Esophagus muscularis mucosa (tissue), 4 donors: ENCODE measurements at places on chromosomes 16 and 17. TPM values are rescaled to one million over a fixed set of nuclear protein-coding genes. Genes with fewer than 3 reads are reported as not detected.

- no peak overlapping the region for H3K27ac ChIP-seq
- peaks cover 3% of the 10 kb centered on the region for H3K4me1 ChIP-seq
- DNase-seq, result no peak
- H3K4me3 ChIP-seq, result no peak overlapping the region
- no peaks in the 10 kb centered on the region for H3K36me3 ChIP-seq
- H3K27me3 ChIP-seq, result no peaks in the 10 kb centered on the region
These were observed 56.7 kb downstream of the METRNL start for GRCh38 chr17:83136156-83136555.

GRCh38 chr16:84561291-84561690, 56.6 kb downstream of the COTL1 start:
- H3K27me3 ChIP-seq, result no peaks in the 10 kb centered on the region
- DNase-seq, result no peak
- no peak overlapping the region for H3K27ac ChIP-seq
- no peak overlapping the region for H3K4me3 ChIP-seq

ASPHD1 gene
- total RNA-seq, result not detected

GRCh38 chr16:25089351-25089750, 22.2 kb upstream of the LCMT1 start:
- DNase-seq, result no peak
- no peak overlapping the region for H3K27ac ChIP-seq
- no peak overlapping the region for H3K4me3 ChIP-seq
- no peaks in the 10 kb centered on the region for H3K4me1 ChIP-seq

PITPNM3 gene
- 46.5 TPM for total RNA-seq

- no peaks in the 10 kb centered on the region for H3K36me3 ChIP-seq
- peaks cover 9% of the 10 kb centered on the region for H3K4me1 ChIP-seq
- DNase-seq, result no peak
- peaks cover 15% of the 10 kb centered on the region for H3K27me3 ChIP-seq
These were observed 4.0 kb downstream of the SRCIN1 start for GRCh38 chr17:38601539-38602351.

CA5A gene
- not detected for total RNA-seq

- peak overlapping the region; percentile 45 for H3K4me3 ChIP-seq
- no peak overlapping the region for H3K27ac ChIP-seq
- peaks cover 6% of the 10 kb centered on the region for H3K4me1 ChIP-seq
- H3K27me3 ChIP-seq, result no peaks in the 10 kb centered on the region
These were observed 1.8 kb downstream of the CDH8 start for GRCh38 chr16:62034231-62035114.

- peaks cover 2% of the 10 kb centered on the region for H3K36me3 ChIP-seq
- H3K4me3 ChIP-seq, result peak within 1 kb of the TSS; percentile 93
- peak within 1 kb of the TSS; percentile 98 for H3K27ac ChIP-seq
- H3K27me3 ChIP-seq, result no peaks in the 10 kb centered on the region
These were observed at the start of gene RNF213 for GRCh38 chr17:80260791-80261158. RNF213 (plus strand) TSS chr17:80260852; CDS start chr17:80263682, 2,830 bp downstream.

SLFN12 gene
- 6.6 TPM for total RNA-seq

GFAP gene
- total RNA-seq, result not detected

UMOD gene
- not detected for total RNA-seq

DNA sequence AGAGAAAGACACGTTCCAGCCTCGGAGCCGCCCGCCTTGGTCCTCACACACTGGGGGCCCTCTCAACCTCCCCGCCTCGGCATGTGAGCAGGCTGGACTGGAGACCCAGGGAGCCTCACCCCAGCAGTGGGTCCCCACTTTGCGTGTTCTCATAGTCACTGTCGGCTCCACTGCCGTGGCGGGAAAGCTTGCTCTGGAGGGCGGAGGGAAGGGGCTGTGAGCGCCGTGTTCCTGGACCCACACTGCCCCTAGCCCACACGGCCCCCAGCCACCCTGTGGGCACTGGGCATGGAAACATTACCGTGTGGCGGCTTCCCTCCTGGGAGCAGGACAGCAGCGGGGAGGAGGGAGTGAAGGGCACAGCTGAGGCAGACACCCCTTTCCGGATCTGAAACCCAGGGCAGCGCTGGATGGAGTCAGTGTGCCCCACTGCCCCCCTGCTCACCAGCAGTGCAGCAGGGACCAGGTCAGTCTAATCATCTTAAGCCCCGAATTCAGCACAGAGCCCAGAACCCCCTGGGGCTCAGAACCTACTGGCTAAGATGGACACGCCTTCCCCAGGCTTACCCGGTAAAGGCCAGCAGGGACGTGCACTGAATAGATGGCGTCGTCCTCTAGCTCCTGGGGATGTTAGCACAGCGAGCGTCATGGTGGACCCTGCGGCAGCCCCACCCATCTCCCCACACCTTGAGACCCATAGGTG, 7.2 kb downstream of the TP53I13 start:
- H3K27me3 ChIP-seq, result no peaks in the 10 kb centered on the region
- H3K4me3 ChIP-seq, result no peak overlapping the region
- no peak overlapping the region for H3K27ac ChIP-seq
- peaks cover 43% of the 10 kb centered on the region for H3K4me1 ChIP-seq
- H3K36me3 ChIP-seq, result peaks cover 68% of the 10 kb centered on the region
- no peak for DNase-seq

DNA sequence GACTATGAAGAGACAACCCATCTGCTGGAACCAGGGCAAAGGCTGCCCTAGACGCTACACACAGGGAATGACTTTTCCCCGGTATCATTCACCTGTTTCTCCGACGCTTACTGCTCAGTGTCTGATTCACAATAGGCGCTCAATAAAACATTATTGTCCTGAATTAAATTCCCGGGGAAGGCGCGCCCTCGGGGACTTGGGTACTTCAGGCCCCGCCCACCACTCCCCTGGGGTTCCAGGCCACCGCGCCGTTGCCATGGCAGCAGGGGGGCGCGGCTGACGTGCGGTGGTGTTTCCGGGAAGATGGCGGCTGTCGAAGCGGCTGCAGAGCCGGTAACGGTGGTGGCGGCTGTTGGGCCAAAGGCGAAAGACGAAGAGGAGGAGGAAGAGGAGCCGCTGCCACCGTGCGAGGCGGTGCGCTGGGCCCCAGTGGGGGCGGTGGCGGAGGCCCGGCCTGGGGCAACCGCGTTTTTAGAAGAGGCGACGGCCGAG, at the start of gene RUNDC1:
TSS of gene RUNDC1 (plus strand) at position 292 of the 492 bp plus-strand sequence. CDS start at position 304, 12 bp downstream.
- peaks cover 46% of the 10 kb centered on the region for H3K4me1 ChIP-seq
- DNase-seq, result peak; percentile 96
- H3K4me3 ChIP-seq, result peak within 1 kb of the TSS; percentile 83
- no peaks in the 10 kb centered on the region for H3K27me3 ChIP-seq
- peaks cover 12% of the 10 kb centered on the region for H3K36me3 ChIP-seq
